ENCODE measurements at places on chromosomes 16 and 17.

DNA sequence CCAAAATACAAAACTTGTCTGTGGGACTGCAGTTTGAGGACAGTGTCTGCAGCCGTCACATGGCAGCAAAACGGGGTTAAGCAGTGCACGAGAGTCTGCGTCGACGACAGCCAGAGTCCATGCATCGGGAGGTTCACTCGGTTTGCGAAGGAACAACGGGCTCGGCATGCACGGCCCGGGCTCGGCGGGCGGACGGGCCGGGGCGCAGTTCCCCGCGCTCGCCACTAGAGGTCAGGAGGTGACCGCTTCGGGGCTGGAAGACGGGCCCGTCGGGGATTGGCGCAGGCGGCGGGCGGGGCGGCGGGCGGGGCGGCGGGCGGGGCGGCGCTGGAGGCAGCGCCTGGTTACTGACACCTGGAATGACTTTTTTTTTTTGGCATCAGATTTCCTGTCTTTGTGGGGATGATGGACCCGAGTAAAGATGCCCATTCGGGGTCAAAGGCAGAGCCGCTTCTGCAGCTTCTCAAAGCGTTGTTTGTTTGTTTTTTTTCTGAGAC is 6.5 kb downstream of the SCGB1C2 start:
- DNase-seq, result peak; percentile 75

- DNase-seq, result peak; percentile 21
Measured at GRCh38 chr17:64938925-64939474, 19.7 kb upstream of the LRRC37A3 start.

DNA sequence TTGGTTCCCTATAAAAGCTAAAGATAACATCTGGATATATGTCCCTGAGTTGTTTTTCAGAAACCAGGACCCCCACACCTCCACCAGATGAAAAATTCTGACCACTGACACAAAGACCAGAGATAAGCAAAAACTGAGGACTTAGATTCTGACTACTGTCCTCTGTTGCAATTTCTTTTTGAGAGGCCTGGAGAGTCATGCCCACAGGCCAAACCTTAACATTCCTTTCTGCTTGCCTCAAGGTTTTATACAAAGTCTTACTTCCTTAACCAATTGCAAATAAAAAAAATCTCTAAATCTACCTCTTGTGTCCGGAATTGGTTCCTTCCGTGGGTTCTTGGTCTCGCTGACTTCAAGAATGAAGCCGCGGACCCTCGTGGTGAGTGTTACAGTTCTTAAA is 228.5 kb downstream of the ABCC12 start:
- no peak for DNase-seq

GRCh38 chr17:74824961-74825627 is 34.6 kb downstream of the GRIN2C start:
- DNase-seq, result no peak

- no peak for DNase-seq
Measured at GRCh38 chr17:48152289-48152688, 44.7 kb downstream of the SNX11 start.

GRCh38 chr17:82781894-82782274 is 30.0 kb downstream of the TBCD start:
- peak; percentile 90 for DNase-seq

DNA sequence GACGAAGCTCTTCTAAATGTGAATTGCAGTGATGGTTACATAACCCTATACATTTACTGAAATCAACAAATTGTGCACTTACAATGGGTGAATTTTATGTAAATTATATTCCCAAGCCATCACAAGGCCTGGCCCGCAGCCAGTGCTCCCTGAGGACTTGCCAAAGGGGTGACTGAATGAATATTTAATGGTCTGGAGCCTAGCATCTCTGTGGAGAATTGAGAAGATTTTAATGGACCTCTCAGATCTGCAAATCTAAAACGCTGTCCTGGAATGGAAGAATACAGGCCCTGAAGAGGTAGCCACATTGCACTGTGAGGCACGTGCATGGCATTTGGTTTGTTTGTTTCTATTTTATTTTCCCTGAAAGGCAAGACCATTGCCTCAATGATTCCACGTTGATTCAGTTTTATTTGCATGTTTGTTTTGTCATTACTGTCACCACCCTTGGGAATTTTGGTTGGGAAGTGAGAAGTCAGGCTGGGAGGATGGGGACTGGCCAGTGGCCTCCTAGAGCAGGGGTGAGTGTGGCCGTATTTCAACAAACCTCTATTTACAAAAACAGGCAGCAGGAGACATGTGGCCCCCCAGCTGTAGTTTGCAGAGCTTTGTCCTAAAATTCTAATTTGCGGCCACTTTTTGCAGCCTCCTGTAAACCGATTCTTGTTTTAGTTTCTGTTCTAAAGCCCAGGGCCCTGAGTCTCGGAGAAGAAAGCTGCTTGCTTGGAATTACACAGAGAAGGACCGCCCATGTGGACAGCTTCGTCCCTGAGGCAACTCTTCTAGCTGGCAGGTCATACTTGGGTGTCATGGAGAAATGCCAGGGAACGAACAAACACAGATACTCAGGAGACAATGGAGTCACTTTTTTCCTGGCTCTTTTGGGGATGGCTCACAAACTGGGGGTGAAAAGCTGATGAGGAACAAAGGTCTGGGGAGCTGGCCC is 40.5 kb upstream of the GCSH start:
- DNase-seq, result no peak

DNA sequence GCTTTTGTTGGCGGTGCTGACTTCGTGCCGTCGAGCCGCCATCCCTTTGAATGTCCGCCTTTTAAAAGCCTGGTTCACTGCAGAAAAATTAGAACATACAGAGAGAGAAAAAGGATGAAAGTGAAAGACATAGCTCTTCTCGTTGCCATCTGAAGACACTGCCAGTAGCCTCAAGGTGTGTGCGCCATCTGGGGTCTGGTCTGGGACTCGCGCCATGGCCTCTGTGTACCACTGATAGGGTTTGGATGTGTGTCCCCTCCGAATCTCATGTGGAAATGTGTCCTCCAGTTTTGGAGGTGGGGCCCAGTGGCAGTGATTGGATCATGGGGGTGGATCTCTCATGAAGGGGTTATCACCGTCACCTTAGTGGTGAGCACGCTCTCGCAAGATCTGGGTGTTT is 15.5 kb downstream of the GSE1 start:
- DNase-seq, result no peak

DNA sequence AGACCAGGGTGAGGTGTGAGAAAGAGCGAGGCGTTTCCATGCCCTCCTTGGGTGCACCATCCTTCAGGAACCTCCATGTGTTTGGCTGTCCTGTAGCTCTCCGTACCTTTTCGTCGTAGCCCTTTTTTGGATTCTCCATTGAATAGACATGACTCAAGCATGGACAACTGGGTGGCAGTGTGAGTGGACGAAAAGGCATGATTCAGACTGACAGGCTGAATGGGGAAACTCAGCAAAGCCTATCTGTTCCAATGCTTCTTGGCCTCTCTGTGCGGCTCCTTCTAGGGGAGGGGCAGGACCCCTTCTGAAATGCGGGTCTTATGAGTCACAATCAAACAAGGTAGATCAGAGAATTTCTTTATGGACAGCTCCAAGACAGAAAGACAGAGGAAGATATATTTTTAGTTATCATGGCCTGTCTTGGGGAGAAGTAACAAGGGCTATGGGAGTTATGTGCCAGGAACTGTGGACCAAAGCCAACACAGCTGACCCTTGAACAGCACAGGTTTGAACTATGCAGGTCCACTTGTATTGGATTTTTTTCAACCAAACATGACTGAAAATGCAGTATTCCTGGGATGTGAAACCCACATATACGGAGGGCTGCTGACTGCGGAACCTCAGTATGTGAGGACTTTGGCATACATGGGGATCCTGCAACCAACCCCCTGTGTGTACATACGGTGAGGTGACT is 22.9 kb downstream of the ADORA2B start:
- no peak for DNase-seq

- peak; percentile 92 for DNase-seq
Measured at GRCh38 chr17:81977211-81977808, at the start of gene ASPSCR1. Gene ASPSCR1, plus strand, starts transcription at chr17:81977629. Its CDS starts 18 bp downstream, at chr17:81977647.

- DNase-seq, result peak; percentile 51
Measured at GRCh38 chr17:3740611-3741073, 16.9 kb downstream of the HASPIN start.

DNA sequence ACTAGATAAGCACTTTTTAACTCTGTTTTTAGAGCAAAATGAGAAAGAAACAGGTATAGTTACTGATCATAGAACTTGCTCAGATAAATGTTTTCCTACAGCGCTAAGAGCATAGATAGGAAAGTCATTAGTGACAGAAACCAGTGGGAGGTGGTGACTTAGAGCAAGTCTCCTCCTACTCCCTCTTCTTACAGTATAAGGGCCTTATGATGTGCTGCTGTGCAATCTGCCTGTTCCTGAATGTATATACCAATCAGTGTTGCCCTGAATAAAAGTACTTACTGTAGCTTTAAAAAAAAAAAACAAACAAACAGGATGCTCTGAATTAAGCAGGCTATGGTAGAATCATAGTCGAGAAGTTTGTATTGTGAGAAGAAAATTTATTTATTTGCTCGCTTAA is 23.3 kb upstream of the RASL10B start:
- no peak for DNase-seq

GRCh38 chr17:69223809-69224208 is 4.8 kb downstream of the ABCA10 start:
- no peak for DNase-seq

GRCh38 chr17:73474370-73474988 is 162.7 kb upstream of the CDC42EP4 start:
- no peak for DNase-seq

GRCh38 chr16:86181526-86181925 is 282.6 kb downstream of the IRF8 start:
- no peak for DNase-seq

DNA sequence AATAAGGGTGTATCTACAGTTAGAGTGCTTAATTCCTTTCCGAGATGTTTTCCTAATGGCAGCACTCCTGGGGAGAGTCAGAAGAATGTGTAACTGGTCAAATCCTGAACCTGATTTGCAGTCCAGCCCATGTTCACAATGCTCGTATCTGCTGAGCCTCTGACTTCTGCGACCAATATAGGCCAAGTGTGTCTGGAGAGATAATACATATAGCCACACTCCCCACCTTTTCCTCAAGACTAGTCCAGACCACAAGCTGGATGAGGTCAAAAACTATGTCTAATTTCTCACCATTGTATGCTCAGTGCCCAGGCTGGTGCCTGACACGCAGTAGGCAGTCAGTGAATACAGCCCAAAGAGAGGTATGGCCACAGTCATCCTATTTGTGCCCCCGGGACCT is 58.0 kb downstream of the XYLT1 start:
- DNase-seq, result no peak

GRCh38 chr17:15941781-15942180 is 3.1 kb upstream of the ADORA2B start:
- no peak for DNase-seq

DNA sequence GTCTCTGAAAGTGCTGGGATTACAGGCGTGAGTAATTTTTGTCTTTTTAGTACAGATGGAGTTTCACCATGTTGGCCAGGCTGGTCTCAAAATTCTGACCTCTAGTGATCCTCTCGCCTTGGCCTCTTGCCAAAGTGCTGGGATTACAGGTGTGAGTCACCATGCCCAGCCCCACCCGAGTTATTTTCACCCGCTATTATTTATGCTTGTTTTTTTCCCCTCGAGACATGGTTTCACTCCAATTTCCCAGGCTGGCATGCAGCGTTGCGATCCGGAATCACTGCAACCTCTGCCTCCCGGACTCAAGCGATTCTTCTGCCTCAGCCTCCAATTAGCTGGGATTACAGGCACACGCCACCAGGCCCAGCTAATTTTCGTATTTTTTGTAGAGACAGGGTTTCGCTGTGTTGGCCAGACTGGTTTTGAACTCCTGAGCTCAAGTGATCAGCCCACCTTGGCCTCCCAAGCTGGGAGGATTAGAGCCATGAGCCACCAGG is 9.2 kb downstream of the RPL23 start:
- no peak for DNase-seq
